ENCODE measurements at places on chromosomes 2 and 18.

- no peak for DNase-seq
These were observed 21.4 kb upstream of the RUFY4 start for GRCh38 chr2:218047536-218048225.

- DNase-seq = no peak
These were observed 40.8 kb upstream of the ARHGAP15 start for GRCh38 chr2:143088388-143088787.

GRCh38 chr18:12543697-12544096 lies 114.2 kb downstream of the SPIRE1 start:
- no peak for DNase-seq

DNA sequence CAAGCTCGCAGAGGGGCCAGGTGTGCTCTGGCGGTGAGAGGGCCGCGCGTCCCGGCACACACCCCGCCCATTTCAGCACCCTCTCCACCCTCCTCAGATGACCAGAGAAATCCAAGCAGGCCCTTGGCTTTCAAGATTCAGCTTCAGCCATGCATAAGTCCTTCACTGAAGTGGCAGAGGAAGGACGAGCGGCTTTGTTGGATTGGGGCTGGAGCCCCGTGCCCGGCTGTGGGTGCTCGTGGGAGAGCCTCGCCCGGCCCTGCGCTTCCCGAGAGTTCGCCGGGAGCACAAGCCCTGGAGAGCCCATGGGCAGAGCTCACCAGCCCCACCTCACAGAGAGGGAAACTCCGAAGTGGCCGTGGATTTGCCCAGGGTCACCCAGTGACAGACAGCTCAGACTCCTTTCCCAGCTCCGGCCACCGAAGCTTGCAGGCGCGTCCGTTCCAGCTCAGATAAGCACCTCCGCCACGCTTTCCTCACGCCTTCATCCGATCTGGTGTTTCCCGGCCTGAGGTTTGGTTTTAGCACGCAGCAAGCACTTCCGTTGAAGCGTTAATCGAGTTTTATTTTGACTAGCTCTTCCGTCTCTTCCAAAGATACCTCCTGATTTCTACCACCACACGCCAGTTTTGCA lies 45.6 kb upstream of the MTCL1 start:
- peak; percentile 83 for DNase-seq

DNA sequence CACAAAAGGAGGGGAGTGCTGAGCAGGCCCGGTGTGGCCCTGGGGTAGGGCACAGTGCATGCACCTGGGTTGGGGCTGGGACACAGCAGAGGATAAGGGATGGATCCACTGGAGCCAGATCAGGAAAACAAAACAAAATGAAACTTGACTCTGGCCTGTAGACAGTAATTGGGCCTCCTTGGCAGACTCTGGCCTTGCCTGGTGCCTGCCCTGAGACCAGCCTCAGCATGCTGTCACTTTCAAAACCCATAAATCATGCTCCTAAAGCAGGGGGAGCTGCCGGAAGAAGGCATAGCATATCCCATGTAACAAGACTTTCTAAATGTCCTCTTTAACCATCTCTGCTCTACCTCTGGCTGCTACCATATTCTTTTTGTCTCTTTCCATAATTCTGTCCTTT lies 61.1 kb upstream of the IGFBP5 start:
- no peak for DNase-seq

DNA sequence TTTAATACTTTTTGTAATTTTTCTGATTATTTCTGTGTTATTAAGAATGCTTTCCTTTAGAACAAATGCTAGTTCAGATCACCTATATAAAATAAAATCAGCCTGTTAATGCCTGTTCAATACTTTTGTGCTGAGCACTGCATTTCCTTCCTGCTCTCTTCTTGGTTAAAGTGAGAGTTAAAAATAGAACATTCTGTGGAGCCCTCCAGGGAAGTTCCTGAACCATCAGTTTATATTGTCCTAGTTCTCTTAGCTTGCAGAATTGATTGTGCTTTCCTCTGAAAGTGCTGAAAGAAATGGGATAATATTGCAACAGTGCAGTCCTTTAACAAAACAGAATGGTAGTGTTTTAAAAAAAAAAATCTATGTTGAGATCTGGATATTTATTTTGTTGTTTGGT lies 74.6 kb upstream of the UBXN4 start:
- no peak for DNase-seq

DNA sequence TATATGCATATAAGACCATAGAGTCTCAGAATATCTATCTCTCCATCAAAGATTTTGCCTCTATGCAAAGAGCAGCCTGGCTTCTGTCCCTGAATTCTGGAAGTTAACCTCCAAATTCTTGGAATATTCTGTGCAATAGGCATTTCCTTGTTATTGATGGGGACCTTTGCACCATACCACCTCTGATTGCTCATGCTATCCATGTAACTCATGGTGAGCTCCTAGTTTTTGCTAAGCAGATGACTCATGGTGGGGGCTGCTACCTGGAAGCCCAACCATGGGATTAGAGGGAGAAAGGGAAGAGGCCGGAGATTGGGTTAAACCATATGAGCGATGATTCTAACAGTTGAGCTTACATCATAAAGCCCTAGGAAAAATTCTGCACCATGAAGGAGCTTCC lies 310.2 kb upstream of the FIGN start:
- DNase-seq = no peak

GRCh38 chr2:21467910-21468309 lies 344.1 kb downstream of the TDRD15 start:
- no peak for DNase-seq

- peak; percentile 15 for DNase-seq
These were observed 1.0 kb upstream of the B3GNT7 start for GRCh38 chr2:231394211-231395141.

DNA sequence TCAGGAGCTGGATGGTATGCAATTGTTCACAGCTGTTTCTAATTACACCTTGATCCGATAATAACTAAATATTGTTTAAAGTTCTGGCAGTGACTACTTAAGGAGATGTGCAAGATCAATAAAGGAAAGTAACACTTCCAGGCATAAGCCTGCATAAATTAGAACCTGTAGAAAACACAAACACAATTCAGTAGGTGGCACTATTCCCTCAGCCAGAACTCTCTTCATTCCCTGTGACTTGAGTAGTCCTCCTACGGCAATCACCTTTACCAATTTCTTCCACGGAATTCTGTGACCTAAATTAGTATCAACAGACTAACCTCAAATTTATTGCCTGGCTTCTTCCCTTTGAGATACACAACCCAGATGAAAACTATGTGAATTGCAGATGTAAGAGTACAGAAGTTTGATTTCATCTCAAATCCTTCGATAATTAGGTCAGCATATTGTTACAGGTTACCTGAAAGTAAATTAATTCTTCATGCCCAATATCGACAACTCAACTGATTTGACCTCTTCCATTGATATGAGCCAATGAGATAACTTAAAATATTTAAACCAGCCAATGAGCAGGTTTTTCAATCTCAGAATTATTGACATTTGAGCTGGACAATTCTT lies 137.8 kb downstream of the PID1 start:
- peak; percentile 76 for DNase-seq

DNA sequence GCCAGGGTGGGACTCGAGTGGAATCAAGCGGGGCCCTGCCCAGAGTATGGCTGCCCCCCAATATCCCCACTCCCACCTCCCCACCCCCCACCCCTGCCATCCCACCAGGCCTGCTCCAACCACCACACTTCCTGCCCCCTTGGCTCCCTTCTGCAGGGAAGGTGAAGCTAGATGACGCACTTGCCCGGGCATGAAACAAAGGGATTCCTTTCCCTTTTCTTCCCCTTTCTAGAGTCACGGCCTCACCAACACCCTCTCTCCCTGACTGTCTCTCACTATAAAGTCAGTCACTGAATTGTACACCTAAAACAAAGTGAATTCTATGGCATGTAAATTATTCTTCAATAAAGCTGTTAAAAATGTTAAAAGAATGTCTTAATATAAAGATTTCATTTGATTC lies 16.0 kb downstream of the ZBTB7C start:
- no peak for DNase-seq

- DNase-seq = no peak
These were observed 3.0 kb downstream of the COL5A2 start for GRCh38 chr2:189176516-189176915.

DNA sequence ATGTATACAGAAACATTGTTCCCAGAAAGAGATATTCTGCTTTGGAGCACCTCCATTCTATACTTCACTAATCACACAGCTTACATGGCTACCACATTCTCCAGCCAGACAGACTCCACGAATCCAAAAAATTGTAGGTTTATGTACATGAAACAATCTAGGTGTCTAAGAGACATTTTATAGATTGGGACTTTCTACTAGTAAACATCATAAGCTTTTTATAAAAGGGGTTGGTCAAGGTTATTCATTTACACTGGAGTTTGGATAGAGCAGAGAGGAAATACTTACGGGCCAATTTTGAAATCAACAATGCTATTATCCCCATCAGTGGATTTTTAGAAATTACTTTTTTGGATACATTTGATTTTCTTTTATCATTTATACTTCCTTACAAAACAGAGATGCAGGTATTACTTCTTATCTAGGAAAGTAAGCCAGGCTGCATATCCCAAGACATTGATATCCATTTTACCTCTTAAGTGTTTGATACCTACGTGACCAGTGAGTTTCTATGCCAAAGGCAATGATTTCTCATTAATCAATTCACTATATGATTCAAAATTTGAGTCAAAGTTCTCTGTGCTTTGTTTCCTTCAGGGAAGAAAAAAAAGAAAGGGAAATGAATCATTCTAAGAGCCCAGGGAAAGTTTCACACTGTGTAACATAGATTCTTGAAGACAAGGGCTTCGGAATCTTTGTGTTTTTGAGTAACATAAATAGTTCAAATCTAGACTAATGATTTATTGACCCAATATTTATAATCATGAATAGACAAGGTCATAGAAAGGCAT lies 140.5 kb downstream of the PTH2R start:
- DNase-seq = no peak

- no peak for DNase-seq
These were observed 354.1 kb downstream of the HRH4 start for GRCh38 chr18:24814521-24814920.

- no peak for DNase-seq
These were observed 23.3 kb downstream of the GNLY start for GRCh38 chr2:85717308-85718008.

DNA sequence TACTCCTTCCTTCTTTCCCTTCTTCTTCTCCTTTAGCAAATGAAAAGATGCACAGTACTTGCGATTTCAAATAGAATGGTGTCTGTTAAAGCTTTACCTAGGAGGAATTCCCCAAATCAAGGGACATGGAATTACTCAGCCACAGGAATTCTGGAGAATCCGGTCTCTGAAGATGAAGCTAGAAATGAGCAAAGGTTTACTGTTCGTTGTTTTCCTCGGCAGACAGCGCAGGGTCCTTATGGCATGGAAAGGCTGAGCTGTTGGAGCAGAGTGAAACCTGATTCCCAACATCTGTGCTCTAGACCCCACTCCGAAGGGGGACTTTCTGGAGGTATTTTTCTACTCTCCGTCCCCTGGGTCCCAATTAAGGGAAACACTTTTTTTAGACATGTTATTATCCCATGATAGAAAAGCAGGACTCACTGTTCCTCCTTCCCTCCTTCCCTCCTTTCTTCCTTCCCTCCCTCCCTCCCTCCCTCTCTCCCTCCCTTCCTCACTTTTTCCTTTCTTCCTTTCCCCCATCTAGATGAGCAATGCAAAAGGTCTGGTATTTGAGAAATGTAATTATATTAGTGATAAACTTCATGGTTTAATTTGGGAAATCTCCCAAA lies 47.1 kb downstream of the CDCA7 start:
- DNase-seq = peak; percentile 24

- no peak for DNase-seq
These were observed 133.7 kb upstream of the HNRNPA3 start for GRCh38 chr2:177078855-177079254.

- DNase-seq = no peak
These were observed 167.1 kb downstream of the PDE1A start for GRCh38 chr2:182259629-182260150.

GRCh38 chr2:148027822-148028221 lies 6.9 kb downstream of the MBD5 start:
- no peak for DNase-seq

DNA sequence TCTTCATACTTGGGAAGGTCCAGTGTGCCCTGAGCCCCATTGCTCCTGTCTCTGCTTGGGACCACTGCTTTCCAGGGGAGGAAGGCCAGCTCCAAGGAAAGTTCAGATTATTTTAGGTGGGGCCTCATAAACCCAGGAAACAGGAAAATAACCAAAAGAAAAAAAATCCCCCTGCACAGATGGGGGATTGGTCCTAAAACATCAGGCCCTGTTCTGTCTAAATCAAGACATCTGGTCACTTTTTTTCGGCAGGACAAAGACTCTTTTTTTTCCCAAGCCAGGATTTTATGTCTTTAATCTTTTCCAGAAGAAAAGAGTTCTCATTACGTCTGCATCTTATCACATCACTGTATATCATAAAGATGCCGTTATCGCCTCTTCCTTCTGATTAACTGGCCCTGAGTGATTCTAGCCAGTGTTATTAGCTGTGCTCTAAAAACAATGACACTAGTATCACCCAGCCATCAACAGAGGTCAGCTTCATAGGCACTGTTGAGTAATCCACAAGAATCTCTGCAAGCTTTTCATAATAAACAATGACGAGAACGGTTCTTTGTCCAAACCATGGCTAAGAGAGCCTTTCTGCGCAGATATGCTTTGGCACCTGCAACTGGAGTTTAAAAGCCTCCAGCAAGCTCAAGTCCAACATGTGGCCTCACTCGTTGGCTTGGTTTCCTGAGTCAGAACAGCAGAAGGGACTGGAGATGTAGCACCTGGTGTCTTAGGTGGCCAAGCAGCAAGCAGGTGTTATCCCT lies 138.2 kb downstream of the VAPA start:
- peak; percentile 22 for DNase-seq

GRCh38 chr2:206457188-206457634 lies 13.9 kb downstream of the ADAM23 start:
- DNase-seq = peak; percentile 64

- DNase-seq = no peak
These were observed 540.4 kb upstream of the DSEL start for GRCh38 chr18:68056936-68057335.

- DNase-seq = no peak
These were observed 585.0 kb downstream of the NR4A2 start for GRCh38 chr2:155747531-155747930.

DNA sequence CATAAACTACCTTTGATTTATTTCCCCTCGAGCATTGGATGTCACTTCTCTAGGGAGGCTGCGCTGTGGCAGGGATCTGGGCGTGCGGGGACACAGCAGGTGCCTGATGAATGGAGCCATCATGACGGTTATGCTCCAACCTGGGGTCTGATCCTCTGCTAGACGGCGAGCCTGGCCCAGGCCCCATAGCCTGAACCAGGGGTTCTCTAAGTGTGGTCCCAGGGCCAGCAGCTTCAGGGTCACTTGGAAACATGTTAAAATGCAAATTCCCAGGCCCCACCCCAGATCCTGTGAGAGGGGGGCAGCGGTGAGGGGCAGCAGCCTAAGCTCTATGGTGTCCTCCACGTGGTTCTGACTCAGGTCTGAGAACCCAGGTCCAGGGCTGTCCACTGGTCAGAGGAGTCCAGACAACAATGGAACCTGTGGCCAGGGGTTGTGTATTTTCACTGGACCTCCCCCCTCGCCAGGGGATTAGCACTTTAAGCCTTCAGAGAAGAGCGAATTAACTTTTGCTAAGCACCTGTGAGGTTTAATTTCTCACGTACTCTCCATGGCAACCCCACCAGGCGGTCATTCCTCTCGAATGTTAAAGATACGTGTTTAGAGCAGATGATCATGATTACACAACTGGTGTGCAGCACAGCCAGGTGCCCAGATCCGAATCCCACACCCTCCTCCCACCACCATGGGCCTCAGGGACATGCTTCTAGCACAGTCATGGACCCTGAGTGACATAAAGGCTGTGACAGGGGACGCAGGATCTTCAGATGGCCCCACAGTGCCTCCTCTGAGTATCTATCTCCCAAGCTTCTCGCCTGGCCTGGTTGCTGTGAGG lies 1.6 kb upstream of the ARHGEF4 start:
- no peak for DNase-seq

Data from DMS53 (cell line).